Dermis blood vessel endothelial cell (primary cell): ENCODE measurements at places on chromosomes 2 and 18. TPM values are rescaled to one million over a fixed set of nuclear protein-coding genes. Genes with fewer than 3 reads are reported as not detected.

TLX2 gene
- total RNA-seq, result 0.17 TPM in 1 of 2 replicates, not detected in the other

CYP26B1 gene
- under 0.01 and 0.60 TPM in 2 replicates for total RNA-seq

SRD5A2 gene
- total RNA-seq, result not detected in 2 replicates

ABCA12 gene
- total RNA-seq, result under 0.01 and 0.33 TPM in 2 replicates

CYTIP gene
- total RNA-seq, result 0.14 TPM in 1 of 2 replicates, not detected in the other

PARD3B gene
- 13.3 and 14.3 TPM in 2 replicates for total RNA-seq
